SHP77 treated with DMSO at 0.1 percent for 48 hours (cell line): ENCODE measurements at places on chromosomes 11 and 22.

- DNase-seq, result no peak
Observed at GRCh38 chr22:35308480-35309021, 8.9 kb downstream of the TOM1 start.

GRCh38 chr22:17397756-17398547 lies 28.7 kb downstream of the CECR2 start:
- DNase-seq, result no peak

- DNase-seq, result no peak
Observed at GRCh38 chr11:100630898-100631297, 56.2 kb upstream of the ARHGAP42 start.

- no peak for DNase-seq
Observed at GRCh38 chr11:9732453-9732852, 68.6 kb downstream of the SWAP70 start.

DNA sequence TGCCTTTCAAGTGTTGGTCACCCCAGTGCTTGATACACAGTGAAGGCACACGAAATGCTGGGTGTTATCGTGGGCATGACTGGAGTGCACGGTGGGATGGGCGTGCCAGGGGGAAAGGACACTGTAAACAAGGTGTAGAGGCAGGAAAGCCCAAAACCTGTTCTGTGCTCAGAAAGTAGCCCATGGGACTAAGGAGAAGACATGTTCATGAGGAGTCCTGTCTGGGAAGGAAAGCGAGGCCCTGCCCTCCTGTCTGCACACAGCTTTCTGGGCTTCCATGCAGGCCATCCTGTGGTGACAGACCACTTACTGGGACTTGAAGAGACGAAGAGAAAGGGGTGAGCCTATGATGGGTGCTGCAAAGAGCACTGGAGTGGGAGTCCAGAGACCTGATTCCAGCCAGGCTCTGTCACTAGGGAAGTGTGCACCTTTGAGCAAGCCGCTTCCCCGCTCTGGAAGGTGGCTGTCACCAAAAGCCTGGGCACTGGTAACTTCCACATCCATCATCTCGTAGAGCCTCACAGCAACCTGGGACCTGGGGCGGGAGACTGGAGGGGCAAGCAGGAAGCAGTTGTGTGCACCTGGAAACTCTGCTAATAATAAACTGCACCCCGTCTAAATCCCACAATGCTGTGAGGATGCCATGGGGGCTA lies 846 bp upstream of the POU2F3 start:
- no peak for DNase-seq

- no peak for DNase-seq
Observed at GRCh38 chr11:66329165-66329673, 7.0 kb downstream of the RIN1 start.

- no peak for DNase-seq
Observed at GRCh38 chr11:22346282-22346681, 8.1 kb downstream of the SLC17A6 start.

DNA sequence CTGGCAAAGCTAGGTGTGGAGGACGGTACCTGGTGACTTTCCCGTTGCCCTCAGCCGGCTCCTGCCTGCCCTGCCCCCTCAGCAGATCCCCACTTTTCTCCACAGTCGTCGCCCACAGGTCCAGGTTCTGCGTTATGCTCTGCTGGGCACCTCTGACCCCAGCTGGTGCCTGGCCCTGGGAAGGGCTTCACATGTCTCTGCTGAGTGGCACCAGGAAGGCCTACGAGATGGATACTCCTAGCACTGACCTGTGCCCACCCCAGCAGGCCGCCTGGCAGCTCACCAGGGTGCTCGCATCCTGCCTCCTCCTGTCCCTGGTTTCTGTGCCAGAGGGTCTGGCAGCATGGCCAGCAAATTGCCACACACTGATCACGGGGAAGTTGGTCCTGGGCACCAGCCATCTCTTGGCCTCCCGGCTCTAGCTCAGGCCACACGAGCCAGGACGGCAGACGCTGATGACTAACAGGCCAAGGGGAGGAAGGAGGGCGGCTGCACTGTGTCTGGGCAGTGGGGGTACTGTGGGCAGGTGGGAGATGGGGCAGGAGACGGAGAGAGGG lies 13.8 kb downstream of the CARS1 start:
- no peak for DNase-seq

- DNase-seq, result no peak
Observed at GRCh38 chr11:15670520-15671070, 555.9 kb downstream of the INSC start.

GRCh38 chr22:26670459-26670858 lies 13.1 kb downstream of the MIAT start:
- no peak for DNase-seq

- DNase-seq, result no peak
Observed at GRCh38 chr11:126390272-126390867, 34.9 kb downstream of the ST3GAL4 start.

GRCh38 chr22:31119026-31119717 lies 3.6 kb upstream of the INPP5J start:
- DNase-seq, result no peak

- no peak for DNase-seq
Observed at GRCh38 chr11:24708616-24709015, 211.8 kb downstream of the LUZP2 start.

DNA sequence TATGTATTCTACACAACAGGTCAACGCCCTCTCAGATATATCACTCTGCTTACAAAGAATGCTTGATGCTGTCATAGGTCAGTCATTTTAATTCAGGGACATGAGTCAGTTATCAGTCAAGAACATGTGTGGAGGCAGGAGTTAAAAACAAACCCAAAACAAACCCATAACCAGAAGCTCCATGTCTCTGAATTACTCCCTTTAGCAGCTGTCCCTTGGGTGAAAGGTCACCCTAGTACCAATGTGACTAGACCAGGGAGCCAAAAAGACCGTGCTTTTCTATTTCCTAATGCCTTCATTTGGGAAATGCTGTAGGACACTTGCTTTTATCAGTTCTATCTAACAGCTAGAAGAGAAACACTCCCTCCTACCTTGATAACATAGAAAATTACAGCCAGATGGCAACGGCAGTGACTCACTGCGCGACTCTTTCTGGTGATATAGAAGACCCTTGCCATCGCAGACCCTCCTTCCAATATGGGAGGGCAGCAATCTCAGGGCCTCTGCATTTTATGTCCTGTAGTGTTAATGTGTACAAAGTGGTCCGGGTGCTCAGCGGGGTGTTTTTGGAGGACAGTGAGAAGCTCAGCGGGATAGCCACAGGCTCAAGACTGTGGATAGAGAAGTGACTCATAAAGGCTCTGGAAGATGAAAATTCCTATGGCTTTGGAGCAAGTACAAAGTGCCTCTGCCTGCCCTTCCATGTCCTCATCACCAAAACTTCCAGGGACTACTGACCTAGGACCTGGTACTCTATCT lies 24.8 kb downstream of the APOL5 start:
- no peak for DNase-seq

DNA sequence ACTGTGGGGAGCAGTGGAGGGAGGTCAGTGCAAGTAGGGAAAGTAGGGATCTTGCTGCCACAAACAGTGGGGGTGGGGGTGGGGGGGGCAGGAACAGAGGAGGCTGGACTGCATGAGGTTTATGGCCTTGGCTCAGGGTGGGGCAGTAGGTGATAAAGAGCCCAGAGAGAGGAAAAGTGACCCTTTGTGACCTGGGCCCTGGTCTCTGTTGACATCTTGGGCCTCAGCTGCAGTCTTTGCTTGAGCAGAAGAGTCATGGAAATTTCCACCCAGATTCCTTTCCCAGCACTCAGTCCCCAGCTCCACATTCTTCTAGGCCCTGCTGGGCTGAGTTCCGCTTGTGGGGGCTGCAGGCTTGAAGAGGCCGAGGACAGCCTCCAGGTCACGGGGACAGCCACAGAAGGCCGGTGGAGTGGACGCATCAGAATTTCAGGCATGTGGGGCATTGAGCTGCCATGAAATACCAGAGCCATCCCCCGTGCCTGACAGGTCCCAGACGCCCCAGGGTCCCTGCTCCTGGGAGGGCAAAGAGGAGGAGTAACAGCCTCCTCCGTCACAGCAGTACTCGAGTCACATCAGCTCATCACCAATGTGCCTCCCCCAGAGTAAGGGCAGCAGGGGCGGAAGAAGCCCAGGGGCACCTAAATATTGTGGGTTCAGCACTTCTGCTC lies 9.7 kb upstream of the MALAT1 start:
- DNase-seq, result no peak

GRCh38 chr11:44261800-44262591 lies 47.9 kb downstream of the ALX4 start:
- no peak for DNase-seq

DNA sequence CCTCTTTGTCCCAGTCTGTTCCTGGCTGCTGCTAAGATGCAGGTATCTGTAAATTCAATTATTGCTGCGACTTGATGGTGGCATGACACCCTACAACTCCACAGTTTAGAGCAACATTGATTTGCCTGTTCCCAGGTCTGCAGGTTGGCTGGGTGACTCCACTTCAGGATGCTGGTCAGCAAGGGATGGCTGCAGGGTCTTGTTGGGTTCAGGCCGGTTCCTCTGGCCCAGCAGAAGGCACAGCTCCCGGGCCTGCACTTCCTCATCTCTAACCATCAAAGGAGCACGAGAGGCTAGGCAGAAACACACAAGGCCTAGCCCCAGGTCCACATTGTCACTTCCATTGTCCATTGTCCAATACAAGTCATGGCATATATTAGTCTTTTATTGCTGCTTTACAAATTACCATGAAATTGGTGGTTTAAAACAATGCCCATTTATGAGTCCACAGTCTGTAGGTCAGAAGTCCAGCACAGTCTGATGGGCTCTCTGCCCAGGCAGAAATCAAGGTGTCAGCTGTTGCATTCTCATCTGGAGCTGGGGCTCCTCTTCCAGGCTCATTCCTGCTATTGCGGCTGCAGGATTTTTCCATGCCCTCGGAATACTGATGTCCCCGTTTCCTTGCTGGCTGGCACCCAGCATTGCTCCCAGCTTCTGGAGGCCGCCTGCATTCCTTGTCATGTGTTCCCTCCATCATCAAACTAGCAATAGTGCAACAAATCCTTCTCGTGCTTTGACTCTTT lies 96.6 kb upstream of the LMO1 start:
- no peak for DNase-seq

DNA sequence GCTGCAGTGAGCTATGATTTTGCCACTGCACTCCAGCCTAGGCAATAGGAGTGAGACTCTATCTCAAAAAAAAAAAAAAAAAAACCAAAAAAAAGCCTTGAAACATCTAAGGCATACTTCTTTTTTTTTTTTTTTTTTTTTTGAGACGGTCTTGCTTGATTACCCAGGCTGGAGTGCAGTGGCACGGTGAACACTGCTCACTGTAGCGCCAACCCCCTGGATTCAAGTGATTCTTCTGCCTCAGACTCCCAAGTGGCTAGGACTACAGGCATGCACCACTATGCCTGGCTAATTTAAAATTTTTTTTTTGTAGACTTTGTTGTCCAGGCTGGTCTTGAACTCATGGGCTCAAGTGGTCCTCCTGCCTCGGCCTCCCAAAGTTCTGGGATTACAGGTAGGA lies 19.5 kb downstream of the ARFGAP3 start:
- no peak for DNase-seq

- DNase-seq, result no peak
Observed at GRCh38 chr11:100550912-100551632, 136.0 kb upstream of the ARHGAP42 start.

DNA sequence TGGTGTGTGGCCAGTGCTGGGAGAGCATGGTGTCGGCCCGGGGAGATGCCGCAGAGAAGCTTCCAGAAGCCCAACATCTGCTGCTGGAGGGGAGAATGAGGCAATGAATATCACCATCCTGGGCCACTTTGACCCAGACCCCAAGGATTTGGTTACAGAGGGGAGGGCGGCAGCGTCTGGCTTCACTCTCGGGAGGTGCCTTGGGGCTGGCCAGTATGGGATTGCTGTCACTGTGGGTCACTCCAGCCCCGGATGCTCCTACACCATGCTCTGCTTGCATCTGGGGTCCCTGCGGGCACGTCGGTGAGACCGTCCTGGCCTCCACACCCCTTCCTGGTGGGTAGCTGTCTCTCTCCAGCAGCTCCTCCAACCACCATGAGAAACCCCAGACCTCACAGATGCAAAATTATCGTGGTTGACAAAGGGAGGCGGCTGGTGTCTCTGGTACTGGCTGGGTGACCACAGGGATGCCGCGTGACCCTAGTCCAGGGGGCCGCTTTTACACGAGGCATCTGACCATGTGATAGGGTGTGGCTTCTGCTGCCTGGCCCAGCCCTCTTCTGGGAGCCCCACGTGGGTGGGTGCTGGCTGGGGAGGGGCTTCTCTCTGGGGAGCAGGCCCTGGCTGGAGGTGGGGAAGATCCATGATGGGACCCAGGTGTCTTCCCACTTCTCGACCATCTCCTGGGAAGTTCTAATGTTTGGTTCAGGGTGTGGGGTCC lies 5.7 kb downstream of the KCNQ1 start:
- no peak for DNase-seq

DNA sequence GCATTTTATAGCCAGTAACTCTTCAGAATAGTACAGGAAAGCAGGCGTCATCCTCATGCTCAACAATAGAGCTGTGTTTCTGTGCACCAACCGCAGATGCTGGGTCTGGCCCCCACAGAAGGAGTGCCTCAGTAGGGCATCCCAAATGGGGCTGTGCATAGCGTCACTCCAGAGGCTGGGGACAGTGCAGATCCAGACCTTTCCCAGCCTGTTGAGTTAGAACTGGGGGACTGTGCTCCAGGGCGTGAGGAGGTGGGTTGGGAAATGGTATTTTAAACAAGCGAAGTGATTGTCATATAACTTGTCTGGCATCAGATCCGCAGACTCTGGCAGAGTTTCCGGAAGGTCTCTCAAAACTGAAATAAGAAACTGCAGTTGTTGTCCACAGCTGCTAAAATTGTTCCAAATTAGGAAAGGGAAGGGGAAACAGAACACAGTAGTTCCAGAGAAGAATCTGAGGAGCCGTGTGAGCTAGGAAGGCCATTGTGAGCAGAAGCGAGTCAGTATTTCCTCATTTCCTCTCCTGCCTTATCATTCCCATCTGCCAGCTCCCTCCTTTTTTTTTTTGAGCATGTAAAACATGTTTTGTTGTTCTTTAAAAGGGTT lies 52.2 kb downstream of the JAM3 start:
- DNase-seq, result no peak

DNA sequence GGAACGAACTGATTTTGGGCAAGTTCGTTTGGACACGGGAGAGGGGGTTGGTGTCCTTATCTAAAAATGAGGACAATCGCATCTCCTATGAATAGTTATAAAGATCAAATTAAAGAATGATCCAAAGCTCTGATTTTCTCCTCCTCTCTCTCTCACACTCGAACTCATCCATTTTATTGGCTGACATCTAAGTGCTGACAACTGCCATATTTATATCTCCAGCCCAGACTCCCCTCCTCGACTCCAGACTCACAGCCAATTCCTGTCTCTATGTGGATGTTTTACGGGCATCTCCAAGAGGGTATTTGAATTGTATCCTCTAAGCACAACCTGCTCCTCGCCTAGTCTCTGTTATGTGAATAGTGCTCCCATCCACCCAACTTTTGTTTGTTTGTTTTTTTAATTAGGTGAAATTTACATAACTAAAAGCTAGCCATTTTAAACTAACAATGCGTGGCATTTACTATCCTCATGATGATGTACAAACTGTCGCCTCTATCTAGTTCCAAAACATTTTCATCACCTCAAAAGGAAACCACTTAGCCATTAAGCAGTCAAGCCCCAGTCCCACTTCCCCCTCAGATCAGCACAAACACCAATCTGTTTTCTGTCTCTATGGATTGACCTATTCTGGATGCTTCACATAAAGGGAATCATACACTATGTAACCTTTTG lies 4.0 kb downstream of the SYN3 start:
- no peak for DNase-seq
